AG08395 (cell line): ENCODE measurements at places on chromosomes 13 and 19.

DNA sequence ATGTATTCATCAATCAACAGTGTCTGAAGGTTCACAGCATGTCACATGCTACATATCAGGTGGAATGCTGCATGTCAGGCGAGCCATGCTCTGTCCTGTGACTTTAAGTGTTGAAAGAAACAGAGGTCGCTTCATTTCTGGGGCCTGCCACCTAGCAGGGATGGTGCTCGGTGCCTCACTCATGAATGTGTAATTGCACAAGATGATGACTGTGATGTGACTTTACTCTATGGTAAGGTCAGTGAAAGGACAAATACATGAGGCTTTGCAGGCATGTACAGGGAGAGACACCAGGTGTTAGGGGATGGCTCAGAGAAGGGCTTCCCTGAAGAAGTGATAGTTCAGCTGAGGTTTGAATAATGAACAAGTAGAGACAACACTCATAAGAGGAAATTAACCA, 66.7 kb downstream of the FRY start:
- DNase-seq = no peak

DNA sequence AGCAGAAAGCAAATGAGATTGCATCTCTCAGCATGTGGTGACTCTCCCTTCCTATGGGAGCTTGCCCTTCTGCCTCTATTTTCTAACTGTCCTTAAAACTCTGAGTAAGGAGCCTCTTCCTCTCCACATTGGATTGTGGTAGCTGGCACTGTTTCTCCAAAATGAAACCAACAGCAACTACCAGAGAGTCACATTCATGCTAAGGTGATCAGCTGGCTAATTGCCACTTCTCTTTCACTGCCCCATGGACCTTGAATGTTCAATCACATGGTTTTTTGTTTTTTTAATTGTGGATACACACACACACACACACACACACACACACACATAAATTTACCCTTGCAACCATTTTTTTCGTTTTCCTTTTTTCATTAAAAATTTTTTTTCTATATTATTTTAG, 154.7 kb upstream of the TSC22D1 start:
- no peak for DNase-seq

DNA sequence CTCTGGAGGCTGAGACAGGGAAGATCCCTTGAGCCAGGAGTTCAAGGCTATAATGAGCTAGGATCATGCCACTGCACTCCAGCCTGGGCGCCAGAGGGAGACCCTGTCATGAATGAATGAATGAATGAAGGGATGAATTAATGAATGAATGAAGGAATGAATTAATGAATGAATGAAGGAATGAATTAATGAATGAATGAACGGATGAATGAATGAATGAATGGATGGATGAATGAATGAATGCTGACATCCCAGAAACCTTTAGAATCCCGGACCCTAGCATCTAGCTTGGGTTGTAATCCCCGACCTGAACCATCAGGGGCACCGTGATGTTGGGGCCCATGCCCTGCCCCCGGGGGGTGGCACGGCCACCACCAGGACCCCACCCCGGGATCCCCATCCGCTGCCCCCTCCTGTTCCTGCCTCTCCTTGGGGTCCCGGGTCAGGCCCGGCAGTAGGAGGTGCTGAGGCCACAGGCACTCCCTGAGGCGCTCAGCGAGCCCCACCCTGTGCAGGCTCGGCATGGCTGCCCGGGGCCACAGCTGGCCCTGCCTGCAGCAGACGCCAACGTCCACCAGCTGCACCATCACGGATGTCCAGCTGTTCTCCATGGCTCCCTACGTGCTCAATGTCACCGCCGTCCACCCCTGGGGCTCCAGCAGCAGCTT, 3.4 kb downstream of the EBI3 start:
- DNase-seq = no peak

DNA sequence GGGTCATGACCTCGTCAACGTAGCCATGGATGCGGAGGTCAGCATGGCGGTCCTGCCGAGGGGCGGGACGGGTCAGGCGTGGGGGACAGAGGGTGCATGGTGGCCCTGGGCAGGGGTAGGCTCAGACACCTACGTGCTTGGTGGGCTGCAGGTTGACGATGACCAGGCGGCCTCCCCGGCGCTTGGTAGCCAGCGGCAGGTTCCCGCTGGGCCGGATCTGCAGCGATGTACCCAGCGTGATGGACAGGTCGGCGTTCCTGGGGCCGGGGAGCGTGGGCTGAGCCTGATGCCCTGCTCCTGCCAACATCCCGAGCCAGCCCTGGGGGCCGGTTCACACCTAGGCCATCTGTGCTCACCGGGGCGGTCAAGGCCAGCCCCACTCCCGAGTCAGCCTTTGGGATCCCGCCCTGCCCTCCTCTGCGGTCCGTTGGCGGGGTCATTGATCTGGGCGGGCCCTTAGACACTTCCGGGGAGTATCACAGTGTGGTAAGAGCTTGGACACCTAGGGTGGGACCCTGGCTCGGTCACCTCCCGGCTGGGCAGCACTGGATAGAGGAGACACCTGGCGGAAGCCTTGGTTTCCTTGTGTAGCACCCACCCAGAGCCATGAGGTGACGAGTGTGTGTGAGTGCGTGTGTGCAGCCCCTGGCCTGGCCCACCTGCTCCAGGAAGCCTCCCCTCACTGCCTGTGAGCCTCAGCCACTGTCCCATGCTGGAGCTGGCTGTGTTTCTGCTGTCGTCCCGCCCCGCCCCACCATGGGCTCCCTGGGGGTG, 7.3 kb downstream of the SIRT6 start:
- DNase-seq = no peak

- DNase-seq = no peak
Observed at GRCh38 chr19:10270616-10271394, at the start of gene ICAM1. Gene ICAM1, plus strand, starts transcription at chr19:10271120. Its CDS starts 40 bp downstream, at chr19:10271160.

GRCh38 chr19:18340990-18341868, 831 bp downstream of the PGPEP1 start:
- DNase-seq = peak; percentile 76

- DNase-seq = no peak
Observed at GRCh38 chr19:7923295-7924191, 2.4 kb downstream of the CTXN1 start.

DNA sequence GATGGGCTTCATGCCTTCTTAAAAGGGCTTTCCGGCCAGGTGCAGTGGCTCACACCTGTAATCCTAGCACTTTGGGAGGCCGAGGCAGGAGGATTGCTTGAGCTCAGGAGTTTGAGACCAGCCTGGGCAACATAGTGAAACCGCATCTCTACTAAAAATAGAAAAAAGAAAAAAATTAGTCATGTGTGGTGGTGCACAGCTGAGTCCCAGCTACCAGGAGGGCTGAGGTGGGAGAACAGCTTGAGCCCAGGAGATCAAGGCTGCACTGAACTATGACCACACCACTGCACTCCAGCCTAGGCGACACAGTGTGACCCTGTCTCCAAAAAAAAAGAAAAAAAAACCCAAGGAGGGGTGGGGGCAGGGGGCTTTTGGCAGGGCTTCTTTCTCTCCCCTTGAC, 7.2 kb downstream of the CARS2 start:
- no peak for DNase-seq

- no peak for DNase-seq
Observed at GRCh38 chr19:48501494-48502349, 9.9 kb downstream of the LMTK3 start.

- no peak for DNase-seq
Observed at GRCh38 chr19:16206046-16206605, 8.4 kb downstream of the AP1M1 start.

- no peak for DNase-seq
Observed at GRCh38 chr19:42370068-42370520, 20.0 kb downstream of the CNFN start.

GRCh38 chr13:112809332-112810315, 119.8 kb downstream of the ATP11A start:
- DNase-seq = no peak

GRCh38 chr13:109874484-109875454, 88.4 kb upstream of the IRS2 start:
- DNase-seq = peak; percentile 52

DNA sequence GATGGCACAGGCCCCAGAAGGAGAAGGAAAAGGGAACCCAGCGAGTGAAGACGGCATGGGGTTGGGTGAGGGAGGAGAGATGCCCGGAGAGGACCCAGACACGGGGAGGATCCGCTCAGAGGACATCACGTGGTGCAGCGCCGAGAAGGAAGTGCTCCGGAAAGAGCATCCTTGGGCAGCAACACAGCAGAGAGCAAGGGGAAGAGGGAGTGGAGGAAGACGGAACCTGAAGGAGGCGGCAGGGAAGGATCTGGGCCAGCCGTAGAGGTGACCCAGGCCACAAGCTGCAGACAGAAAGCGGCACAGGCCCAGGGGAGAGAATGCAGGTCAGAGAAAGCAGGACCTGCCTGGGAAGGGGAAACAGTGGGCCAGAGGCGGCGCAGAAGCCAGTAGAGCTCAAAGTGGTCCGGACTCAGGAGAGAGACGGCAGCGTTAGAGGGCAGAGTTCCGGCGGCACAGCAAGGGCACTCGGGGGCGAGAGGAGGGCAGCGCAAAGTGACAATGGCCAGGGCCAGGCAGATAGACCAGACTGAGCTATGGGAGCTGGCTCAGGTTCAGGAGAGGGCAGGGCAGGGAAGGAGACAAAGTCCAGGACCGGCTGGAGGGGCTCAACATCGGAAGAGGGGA, 1.1 kb downstream of the PPP1R12C start:
- peak; percentile 79 for DNase-seq

DNA sequence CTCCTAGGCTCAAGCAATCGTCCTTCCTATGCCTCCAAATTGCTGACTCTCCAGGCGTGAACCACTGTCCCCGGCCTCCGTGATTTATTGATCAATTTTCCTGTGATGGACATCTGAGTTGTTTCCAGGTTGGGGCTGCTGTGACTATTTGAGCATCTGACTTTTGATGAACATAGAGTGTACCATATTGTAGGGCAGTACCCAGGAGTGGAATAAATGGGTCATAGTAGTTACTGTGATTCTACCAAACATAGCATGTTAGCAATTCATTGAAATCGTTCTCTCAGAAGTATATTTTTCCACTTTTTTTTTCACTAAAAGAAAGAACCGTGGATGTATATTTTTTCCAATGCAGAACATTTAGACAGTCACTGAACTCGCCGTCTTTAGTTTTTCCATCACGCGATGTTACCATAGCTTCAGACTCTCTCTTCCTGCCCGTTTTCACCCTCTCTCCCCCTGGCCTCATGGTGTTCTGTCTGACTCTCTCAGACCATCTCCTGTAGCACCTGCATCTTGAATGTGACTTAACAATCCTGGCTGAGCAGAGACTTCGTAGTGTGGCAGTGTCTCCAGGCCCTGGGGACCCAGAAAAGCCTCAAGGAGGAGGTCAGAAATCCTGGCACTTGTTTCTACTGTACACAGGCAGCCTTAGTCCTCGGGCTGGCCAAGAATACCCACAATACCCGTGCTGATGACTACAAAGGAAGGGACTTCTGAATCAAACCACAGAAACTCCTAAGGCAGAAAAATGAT, 3.2 kb upstream of the RASGRP4 start:
- DNase-seq = no peak

DNA sequence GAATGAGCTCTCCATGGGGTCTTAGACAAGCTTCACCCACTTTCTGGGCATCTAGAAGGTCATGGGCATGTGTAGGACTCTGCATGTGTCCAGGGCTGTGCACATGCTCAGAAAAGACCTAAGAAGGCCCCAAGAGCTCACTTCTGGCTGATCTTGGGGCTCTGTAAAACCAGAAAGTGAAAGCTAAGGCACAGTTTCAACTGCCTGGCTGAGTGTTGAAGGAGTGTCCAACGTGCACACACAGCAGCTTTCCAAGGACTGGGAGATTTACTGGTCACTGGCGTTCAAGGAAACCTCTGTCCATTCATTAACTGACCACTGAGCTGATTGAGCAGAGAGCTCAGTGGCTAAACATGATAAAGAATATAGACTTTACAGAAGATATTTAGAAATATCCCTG, 137.9 kb downstream of the KATNAL1 start:
- no peak for DNase-seq
